RPMI8226 (cell line): ENCODE measurements at places on chromosomes 12 and 14.

DNA sequence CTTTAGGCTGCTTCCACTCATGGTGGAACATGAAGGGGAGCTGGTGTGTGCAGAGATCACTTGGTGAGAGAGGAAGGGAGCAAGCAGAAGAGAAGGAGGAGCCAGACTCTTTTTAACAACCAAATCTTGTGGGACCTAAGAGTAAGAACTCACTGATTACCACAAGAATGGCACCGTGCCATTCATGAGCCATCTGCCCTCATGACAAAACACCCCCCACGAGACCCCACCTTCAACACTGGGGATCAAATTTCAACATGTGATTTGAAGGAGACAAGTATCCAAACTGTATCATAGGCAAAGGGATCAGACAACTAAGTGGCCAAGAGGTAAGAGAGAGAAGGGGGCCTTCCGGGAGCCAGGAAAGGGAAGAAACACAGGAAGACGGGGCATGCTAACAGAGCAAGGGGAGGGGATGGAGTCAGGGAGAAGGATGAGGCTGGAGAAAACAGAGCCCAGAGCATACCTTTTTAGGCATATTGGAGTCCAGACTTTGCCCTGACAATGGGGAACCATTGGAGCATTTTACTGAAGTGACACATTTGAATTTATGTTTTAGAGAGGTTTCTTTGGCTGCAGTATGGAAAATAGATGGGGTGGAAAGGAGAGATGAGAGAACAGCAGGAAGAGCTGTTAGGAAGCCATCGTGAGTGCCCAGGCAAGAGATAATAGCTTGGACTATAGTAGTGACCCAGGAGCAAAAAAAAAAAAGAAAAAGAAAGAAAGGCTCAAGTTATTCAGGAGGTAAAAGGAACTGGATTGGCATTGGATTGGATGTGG, 204.4 kb upstream of the NUDT4 start:
- DNase-seq, result no peak

GRCh38 chr12:100610666-100611430, 37.4 kb downstream of the GAS2L3 start:
- no peak for DNase-seq

GRCh38 chr14:79544698-79545070, 666.6 kb downstream of the DIO2 start:
- DNase-seq, result no peak

GRCh38 chr14:30849354-30849753, 25.0 kb upstream of the COCH start:
- no peak for DNase-seq

DNA sequence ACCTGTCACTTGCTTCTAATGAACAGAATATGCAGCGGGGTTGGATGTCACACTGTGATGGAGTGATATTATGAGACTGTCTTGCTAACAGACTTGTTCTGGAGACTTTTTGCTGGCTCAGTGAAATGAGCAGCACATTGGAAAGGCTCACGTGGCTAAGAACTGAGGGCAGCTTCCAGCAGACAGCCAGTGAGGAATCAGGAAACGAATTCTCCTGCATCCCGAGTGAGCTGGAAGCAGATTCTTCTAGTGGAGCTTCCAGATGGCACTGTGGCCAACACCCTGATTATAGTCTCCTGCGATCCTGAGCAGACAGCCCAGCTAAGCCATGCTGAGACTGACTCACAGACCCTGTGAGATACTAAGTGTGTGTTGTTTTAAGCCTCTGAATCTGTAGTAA, 16.1 kb upstream of the TSPAN9 start:
- DNase-seq, result no peak

GRCh38 chr14:73712071-73712506, 2.1 kb downstream of the PNMA1 start:
- no peak for DNase-seq

DNA sequence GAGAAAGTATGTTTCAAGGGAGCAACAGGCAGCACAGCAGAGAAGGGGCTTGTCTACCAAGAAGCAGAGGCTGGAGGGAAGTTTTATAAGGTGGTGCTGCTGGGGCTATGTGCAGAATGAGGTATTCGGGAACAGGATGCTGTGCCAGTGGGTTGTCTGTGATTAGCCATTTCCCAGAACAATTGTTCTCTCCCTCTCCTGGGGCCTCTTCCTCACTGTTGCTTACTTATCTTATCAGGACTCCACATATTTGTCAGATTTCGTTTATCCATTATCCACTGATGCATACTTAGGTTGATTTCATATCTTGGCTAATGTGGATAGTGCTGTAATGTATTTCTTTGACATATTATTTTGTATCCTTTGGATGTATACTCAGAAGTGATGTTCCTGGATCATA, 195.1 kb upstream of the RTL1 start:
- DNase-seq, result no peak

GRCh38 chr12:95169368-95169767, 47.9 kb downstream of the FGD6 start:
- no peak for DNase-seq
